ENCODE measurements at places on chromosomes 6 and 20.

- DNase-seq: peak; percentile 5
Measured at GRCh38 chr6:170088582-170088955, 202.3 kb downstream of the DLL1 start.

- DNase-seq: no peak
Measured at GRCh38 chr20:6450841-6451240, 316.6 kb upstream of the BMP2 start.

- DNase-seq: peak; percentile 41
Measured at GRCh38 chr6:33206864-33207551, 1.3 kb upstream of the RING1 start.

DNA sequence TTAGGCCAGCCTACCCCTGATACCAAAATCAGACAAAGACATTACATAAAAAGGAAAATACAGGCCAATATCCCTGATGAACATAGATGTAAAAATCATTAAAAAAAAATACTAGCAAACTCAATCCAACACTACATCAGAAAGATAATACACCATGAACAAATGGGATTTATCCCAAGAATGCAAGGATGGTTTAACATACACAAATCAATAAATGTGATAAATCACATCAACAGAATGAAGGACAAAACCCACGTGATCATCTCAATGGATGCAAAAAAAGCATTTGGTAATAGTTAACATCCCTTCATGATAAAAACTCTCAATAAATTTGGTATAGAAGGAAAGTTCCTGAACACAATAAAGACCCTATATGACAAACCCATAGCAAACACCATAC lies 63.8 kb downstream of the SLC22A2 start:
- no peak for DNase-seq

- no peak for DNase-seq
Measured at GRCh38 chr6:103874575-103874974, 985.1 kb downstream of the HACE1 start.

DNA sequence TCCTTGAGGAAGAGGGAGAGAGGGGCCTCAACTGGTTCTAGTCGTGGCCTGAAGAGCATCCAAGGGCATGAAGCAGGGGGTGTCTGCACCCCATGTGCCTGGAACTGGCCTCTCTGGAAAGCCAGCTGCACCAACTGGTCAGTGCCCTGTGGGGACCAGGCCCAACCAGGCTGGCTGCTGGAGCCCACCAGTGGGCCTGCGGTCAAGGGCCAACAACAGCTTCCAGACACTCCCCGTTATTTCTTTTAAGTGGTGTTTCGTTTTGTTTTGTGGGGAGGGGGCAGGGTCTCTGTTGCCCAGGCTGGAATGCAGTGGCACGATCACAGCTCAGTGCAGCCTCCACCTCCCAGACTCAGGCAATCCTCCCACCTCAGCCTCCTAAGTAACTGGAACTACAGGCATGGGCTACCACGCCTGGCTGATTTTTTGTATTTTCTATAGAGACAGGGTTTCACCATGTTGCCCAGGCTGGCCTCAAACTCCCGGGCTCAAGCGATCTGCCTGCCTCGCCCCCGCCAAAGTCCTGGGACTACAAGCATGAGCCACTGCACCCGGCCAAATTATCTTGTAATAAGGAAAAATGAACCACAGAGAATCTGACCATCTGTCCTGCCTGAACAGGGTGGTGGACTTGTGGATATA lies 11.9 kb upstream of the C20orf144 start:
- DNase-seq: no peak

- no peak for DNase-seq
Measured at GRCh38 chr6:6537488-6538260, 50.8 kb upstream of the LY86 start.

DNA sequence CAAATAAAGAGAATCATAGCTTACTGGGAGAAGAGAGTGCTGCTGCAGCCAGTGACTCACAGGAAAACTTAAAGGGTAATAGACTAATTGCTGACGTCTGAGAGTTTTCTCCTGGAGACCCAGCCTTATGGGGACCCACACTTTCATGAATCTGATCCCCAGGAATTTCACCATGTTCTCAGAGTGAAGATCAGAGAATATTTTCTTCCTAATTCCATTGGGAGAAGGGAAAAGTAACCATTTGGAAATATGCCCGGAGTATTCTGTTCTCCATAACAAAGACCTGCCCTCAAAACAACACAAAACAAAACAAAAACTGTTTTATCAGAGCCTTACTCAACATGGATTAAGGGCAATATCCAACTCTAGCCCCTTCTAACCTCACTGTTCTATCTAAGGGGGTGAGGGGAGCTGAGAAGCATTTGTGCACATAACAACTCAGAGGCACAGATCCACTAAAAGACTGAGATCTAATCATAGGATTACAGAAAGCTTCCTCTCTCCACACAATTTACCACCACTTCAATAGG lies 168.2 kb upstream of the SSTR4 start:
- DNase-seq: no peak

DNA sequence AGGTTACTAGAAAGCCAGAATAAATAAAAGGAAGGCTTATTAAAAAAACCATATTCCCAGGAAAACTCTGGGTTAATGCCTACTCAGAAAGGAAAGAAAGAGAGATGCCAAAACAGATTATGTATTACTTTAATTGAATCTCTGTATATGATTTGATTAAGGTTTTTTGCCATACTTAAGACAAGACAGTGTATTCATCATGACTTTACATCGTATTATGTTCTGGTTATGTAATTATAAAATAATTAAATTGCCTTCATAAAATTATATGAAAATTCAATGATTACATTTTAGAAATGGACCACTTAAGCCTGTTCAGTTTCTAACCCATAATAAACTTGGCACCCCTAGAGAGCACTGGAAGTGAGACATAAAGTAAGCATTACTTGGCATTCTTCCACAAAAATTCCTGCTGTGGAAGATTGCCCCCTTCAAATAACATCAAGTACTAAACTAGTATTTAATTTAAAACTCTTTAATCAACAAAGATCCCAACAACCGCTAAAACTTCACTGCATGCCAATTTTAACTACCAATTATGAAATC lies 20.8 kb upstream of the IBTK start:
- DNase-seq: no peak

- no peak for DNase-seq
Measured at GRCh38 chr6:30363459-30363858, 18.5 kb downstream of the RPP21 start.

GRCh38 chr20:61352346-61353260 lies 100.5 kb downstream of the CDH4 start:
- no peak for DNase-seq

- DNase-seq: no peak
Measured at GRCh38 chr6:170555305-170555704, 1.1 kb downstream of the TBP start.

DNA sequence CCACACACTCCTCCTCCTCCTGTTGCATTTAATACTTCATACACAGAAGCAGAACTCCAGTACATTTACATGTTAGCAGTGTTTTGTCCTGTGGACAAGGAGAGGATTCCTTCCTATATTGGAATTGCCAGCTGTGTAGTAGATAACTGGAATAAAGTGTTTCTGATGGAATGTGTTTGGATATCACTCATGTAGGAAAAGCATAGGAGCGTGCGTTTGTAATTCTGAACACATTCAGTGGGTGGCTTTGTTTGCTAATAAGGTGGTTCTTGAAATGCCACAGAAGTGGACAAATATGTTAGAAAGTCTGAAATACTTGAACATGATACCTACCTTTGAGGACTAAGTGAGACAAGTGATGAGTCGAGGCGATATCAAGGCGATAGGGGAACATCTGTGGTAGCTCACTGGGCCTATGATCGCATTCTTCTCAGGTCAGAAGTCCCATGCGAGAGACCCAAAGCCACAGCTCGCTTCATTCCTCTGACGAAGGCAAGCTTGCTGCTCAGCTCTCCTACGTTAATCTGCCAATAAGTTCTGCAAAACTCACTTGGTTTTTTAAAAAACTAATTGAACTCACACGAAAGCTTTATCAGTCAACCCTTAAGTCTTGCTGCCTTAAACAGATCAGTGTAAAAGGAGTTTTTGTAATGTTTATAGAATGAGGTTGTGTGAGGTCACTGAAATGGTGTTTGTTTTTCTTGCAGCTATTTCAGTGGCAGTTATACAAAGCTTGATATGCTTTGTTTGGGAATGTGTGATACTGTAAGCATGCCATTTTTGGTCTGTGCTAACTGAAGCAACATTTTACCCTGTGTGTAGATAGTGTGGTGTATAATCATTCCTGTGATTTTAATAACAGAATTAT lies 159.9 kb downstream of the SOX4 start:
- DNase-seq: no peak

GRCh38 chr6:12277386-12277785 lies 12.8 kb upstream of the EDN1 start:
- DNase-seq: peak; percentile 89

DNA sequence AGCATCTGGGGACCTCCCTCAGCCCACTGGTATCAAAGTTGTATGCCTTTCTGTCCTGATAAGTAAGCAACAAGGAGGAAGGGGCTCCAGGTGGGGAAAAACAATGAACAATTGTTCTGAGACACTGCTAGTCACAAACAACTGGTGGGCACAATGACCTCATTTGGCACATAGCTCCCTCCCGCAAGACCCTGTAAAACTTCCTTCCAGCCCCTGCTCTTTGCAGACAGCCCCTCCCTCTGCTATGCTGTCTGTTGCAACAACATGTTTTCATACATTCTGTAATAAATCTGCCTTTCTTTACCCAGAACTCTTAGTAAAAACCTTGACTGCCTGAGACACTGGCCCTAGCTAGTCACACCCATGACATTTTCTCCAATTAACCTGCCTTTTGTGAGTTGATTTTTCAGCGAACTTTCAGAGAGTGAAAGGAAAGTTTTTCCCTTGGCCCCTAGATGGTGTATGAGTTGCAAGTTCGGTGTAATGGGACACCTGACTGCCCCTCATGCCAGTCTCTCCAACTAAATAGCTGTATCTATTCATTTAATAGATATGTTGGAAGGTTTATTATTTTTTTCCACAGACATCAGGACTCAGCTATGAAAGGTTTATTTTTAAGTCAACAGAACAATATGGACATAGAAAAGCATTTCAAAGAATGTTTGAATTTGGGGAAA lies 142.3 kb upstream of the SLC22A16 start:
- no peak for DNase-seq

DNA sequence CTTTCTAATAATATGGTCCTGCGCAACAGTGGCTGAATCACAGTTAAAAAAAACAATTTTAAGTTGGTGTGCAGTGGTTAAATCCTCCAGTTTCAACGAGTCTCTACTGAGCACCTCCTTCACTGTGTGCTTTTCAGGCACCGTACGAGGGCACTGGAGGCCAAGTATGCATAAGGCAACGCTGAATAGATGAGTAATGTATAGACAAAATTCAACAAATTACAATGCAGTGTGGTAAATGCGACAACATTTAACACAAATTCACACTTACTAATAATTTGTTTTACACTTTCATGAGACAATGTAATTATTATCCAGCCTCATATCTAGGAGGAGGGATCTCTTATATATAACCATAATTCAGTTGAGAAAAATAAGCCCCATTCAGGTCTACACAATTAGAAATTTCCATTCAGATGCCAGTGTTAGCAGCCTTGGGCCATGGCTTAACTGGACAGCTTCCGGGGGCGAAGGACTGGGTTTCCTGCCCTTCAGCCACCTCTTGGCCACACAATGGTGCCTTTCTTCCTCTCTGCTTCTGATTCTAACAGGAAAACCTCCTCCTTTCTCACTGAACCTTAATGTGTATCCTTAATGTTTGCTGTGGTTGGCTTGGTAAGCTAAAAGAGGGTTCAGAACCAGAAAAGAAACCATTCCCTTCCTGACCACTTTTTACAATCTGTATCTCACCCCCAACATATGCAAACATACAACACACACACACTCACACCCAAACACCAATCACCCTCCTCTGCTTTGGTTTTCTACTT lies 51.9 kb downstream of the B4GALT5 start:
- no peak for DNase-seq

DNA sequence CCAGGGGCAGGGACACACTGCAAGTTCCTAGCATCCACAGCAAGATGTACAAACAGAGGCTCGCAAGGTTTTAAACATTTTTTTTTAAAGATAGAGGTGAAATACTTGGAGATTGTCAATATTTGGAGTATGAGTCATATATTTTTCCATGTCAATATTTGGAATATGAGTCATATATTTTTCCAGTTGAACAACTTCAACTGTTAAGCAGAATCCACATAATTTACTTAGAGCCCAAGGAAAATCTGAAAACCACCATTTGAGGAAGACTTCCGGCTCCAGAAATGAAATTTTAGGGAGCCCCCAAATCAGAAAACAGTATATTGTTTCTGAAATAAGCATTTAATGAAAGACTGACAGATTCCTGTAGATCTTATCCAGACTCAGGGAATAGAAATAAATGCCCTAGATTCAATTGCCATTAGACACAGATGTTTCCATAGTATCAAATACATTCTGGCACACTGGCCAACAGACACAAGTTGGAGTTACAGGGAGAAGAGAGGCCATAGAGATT lies 51.6 kb upstream of the FAM184A start:
- DNase-seq: peak; percentile 25

DNA sequence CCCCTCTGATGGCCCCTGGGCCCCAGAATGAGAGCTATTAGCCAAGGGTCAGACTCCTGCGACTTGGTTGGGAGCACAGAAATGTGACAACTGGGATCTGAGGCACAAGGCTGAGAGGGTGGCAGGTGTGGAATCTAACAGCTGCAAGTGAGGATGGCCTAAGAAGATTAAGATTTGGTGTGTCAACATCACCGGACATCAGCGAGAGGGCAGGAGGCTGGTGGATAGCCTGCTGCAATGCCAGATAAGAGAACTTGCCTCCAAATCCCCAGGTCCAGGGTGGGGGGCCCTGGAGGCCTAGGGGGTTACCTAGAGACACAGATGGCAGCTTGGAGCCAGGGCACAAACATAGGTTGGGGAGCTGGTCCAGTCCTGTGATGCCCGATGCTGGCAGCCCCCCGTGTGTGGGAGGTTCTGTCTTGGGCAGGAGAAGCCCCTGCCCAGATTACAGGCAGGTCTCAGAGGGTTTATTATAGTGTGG lies 155.8 kb downstream of the GRM4 start:
- no peak for DNase-seq

GRCh38 chr6:48037946-48038345 lies 73.1 kb downstream of the PTCHD4 start:
- peak; percentile 33 for DNase-seq

GRCh38 chr20:50679753-50680104 lies 11.6 kb downstream of the RIPOR3 start:
- no peak for DNase-seq

GRCh38 chr6:129194306-129194941 lies 311.5 kb downstream of the LAMA2 start:
- no peak for DNase-seq

DNA sequence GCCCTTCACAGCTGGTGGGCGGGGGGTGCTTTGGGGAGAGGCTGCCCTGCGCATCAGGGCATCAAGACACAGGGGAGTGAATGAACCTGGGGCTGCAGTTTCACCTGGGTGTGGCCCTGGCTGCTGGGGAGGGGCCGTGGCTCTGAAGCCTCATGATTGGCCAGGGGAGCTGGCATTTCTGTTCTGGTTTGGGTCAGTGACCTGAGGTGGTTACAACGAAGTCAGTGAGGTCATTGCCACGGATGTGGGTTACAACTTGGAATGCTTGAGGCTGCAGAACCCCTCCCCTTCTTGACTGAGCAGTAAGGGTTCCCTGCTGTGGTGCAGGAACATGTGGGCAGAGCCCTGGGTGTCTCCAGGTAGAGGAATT lies 3.0 kb downstream of the TCEA2 start:
- peak; percentile 57 for DNase-seq

- DNase-seq: no peak
Measured at GRCh38 chr6:145727817-145728388, 7.4 kb downstream of the EPM2A start.

All from suppressor macrophage treated with lipopolysaccharide for 1 hour (primary cell).